SW 1271 (cell line): ENCODE measurements at places on chromosomes 11 and 22.

DNA sequence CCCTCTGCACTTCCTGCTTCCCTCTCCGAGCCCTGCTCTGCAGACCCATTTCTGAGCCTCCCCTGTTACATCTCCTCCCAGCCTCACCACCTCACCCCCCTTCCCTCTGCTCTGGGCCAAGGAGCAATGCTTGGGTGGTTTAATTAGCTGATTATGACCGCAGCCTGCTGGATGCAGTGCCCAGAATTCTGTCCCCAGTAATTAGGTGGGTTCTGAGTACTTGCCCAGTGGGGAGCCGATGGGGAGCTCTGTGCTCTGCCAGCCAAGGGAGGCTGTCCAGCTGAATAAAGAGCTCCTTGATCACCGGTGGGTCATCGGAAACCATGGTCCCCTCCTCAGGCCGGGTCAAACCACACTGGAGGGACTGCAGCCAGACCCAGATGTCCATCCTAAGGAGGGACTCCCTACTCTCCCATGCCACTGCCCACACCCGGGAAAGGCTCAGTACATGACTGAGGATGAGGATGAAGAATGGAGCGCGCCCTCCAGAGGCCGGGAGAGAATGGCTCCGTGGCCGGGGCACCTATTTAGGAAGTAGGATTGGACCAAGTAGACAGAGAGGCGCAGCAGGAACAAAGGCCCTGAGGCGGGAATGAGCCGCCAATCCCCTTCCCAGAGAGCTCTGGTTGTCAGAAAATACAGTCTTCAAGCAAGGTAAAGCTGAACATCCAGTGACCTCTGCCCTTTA is 9.1 kb downstream of the ARRB1 start:
- DNase-seq = no peak

DNA sequence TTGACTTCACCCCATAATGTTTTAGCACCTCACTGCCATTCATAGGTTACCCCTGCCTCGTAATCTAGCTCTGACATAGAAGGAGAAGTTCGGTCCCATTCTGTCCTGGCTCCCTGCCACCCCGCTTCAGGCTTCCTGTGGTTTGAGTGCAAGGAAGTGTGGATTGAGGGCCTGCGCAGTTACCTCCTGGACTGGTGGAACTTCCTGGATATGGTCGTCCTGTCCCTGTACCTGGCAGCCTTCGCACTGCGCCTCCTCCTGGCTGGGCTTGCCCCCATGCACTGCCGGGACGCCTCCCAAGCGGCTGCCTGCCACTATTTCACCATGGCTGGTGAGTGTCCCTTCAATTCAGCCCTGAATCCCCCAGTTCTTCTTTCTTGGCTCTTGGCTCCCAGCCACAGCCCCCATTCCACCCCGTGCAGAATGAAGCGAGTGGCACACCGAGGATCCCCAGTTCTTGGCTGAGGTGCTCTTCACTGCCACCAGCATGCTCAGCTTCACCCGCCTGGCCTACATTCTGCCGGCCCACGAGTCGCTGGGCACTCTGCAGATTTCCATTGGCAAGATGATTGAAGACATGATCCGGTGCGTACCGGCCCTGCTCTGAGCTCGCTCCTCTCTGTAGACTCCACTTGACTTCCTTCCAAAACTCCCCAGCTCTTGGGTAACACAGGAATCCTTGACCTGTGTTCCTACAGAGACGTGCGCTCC is 15.4 kb downstream of the ART5 start:
- DNase-seq = no peak

DNA sequence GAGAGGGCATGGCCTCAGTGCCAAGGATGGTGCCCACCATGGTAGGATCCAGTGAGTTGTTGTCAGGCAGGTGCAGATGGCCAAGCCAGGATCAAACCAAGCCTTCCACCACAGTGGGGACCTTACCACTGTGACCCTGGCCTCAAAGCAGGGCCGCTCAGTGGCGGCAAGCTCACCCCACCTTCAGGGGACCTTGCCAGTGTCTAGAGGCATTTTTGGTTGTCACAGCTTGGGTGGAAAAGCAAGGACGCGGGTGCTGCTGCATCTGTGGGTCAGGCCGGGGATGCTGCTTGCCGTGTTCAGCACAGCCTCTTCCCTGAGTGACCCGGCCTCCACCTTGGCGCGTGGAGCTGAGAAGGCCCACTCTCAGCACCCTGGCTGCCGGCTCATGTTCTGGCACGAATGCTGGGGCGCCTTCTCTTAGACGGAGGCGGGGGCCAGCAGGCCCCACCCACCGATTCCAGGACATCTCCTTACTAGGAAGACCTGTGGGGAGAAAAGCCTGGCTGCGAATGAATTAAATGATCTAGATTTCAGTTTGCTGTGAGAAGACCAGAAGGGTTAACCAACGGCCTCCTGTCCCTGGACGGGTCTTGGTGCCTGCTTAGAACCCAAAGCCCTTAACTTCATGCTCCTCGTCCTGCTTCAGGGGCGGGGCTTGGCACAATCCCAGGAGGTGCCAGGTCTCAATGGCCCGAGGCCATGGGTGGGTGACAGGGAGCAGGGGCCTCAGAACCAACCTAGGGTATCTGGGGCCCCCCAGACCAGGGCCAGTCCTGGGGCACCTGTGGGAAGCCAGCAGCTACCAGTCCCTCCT is 18.9 kb downstream of the TRMU start:
- DNase-seq = no peak

DNA sequence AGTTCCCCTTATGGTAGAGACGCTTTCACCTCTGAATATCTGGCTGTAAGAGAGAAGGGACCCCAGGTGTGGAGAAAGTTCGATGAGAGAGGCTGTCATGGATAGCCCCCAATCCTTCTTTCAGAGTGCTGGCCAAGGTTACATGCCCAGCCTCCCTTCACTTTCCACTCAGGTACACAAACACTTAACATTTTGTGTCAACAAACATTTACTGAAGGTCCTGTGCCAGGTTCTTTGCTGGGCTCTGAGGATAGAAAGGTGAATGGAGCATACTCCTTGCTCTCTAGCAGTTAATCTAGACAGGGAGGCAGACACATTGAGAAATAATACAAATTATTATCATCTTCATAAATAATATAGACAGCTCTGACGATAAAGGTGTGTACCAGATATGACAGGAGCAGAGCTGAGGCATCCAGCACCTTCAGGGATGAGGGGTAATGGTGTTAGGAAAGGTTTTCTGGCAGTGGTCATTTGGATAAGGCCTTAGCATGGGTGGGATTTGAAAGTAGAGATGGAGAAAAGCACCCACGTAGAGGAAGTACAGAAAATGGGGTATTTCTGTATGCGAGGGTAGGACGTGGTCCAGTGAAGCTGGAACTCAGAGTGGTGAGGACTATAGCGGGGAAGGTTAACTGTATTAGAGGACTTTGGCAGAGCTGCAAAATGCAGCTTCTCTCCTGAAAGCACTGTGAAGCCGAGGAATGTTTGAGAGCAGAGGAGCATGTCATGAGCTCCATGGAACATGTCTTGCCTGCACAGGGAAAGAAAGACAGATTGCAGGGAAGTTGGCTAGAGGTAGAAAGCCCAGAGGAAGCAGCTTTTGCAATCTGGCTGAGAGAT is 19.6 kb downstream of the PPFIBP2 start:
- DNase-seq = no peak

DNA sequence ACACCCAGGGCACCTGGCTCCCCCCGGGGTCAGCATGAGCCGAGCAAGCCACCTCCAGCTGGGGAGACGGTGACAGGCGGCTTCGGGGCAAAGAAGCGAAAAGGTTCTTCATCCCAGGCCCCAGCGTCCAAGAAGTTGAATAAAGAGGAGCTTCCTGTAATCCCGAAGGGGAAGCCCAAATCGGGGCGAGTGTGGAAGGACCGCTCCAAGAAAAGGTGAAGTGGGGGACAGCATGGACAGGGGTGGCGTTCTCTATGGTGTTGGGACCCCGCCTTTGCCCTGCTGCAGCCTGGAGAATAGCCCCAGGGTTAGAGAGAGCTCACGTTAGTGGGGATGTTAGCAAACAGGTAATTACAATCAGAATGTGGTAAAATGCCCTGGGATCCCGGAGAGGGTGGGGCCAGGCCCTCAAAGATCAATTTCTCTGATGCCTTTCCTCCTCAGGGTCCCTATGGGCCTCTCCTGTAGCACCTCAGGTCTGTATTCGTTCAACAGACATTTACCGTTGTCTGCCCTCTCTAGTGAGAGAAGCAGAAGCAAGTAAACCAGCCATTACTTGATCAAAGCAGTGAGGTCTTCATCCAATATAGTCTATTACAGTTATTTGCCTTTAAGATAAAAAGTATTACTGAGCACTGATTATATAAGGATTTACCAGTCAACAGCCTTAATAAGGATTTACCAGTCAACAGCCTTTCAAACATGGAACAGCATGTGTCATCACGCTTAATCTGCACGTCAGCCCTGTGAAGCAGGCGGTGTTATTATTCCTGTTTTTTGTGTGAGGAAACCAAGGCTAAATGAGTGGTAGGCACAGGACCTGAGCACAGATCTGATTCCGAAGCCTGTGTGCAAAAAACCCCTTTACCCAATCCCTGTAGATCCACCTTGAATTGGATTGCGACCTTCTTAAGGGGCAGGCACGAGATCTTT is 1.0 kb downstream of the CCDC86 start:
- no peak for DNase-seq

GRCh38 chr11:128473636-128474035 is 113.7 kb downstream of the ETS1 start:
- DNase-seq = no peak

DNA sequence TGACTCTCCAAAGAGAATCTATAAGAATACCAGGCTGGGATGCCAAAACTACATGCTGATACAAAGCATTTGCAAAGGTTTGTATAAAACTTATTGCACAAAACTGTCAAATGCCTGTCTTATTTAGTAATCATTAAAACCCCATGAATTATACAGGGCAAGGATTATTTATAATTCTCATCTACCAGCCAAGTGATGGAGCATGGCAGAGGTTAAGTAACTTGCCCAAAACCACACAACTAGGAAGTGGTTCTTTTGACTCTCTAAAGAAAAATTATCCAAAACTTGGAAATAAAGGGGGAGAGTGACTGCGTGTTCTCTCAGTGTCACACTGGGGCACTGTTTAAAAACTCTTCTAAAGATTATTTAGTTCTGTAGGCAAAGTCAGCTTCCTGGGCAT is 17.4 kb upstream of the CLMP start:
- DNase-seq = no peak

- no peak for DNase-seq
Measured at GRCh38 chr11:23423104-23423503, 562.8 kb upstream of the CCDC179 start.

DNA sequence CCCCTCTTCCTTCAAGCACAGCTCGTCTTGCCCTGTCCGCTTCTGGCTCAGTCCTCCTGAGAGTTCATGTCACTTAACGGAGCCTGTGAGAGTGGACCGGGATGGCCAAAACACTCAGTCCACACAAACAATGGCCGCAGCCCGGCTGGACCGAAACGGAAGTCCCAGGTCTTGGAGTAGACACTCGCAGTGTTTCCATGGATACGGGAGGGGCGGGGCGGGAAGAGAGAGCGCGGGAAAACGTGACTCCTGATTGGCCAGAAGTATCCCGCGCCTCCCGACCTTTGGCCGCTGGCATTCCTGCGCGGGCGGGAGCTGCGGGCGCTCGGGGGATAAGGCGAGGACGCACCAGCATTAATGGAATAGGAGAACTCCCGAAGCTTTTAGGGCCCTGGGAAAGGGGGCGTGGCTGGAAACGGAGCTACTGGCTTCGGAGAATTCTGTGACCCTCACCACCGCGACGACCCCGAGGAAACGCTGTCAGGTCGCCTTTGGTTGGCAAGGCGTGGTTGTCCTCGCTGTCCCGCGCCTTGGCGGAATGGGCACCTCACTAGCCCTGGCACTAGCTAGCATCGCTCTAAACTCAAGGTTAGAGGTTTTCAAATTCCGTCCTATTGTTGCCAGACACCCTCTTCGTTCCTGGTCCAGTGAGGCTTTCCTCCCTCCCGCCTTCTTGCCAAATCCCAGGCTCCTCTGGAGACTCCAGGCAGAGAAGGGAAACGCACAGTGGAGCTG is at the start of the genes NLRP14 and ZNF214:
TSS of gene NLRP14 (plus strand) at position 297 of the 735 bp plus-strand sequence. CDS start 18,108 bp downstream, outside the sequence.
TSS of gene ZNF214 (minus strand) at position 164 of the 735 bp plus-strand sequence. CDS start 17,511 bp downstream, outside the sequence.
- DNase-seq = peak; percentile 43

DNA sequence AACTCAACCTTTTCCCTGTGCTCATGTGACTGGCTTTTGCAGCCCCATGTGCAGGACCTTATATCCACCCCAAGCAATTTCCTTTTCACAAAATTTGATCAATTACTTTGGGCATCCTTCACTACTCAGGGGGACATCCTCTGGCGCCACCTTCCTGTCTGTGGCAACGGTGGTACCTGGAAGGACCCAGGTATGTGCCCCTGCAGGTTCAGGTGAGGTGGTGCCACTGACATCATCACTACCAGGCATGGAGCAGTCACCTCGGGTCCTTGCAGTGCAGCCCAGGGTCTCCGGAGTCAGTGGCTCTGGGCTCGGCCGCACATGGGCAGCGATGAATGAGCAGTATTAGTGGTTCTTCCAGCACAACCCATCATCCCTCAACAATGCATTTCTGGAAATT is 37.7 kb upstream of the B3GAT1 start:
- DNase-seq = no peak

GRCh38 chr11:59777104-59777503 is 21.9 kb downstream of the STX3 start:
- no peak for DNase-seq

DNA sequence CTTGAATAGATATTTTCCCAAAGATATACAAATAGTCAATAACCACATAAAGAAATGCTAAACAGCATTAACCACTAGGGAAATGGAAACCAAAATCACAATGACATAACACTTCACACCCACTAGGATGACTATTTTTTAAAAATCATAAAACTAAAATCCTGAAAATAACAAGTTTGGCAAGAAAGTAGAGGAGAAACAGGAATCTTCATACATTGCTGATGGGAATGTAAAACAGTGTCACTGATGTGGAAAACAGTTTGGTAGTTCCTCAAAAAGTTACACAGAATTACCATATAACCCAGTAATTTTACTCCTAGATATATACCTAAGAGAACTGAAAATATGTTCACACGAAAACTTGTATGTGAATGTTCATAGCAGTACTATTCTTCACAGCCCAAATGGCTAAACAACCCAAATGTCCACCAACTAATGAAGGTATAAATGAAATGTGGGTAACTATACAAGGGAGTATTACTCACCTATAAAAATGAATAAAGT is 12.5 kb downstream of the PICALM start:
- DNase-seq = no peak

- DNase-seq = no peak
Measured at GRCh38 chr11:68524681-68525080, 64.1 kb downstream of the PPP6R3 start.

DNA sequence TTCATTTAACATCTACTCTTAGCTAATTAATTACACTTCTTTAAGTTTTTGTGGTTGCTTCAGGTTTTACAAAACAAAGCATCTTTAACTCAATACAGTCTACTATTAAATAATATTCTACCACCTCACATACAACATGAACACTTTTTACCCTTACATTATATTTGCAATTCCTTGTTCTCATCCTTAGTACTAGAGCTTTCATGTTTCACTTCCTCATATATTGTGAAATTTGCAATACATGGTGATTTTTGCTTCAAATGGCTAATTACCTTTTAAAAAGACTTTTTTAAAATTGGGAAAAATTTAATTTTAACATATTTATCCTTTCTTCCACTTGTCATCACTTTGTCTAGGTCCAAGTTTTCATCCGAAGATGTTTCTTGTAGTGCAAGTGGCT is 37.5 kb downstream of the RSF1 start:
- DNase-seq = no peak
